ENCODE measurements at places on chromosomes 7 and 10. TPM values are rescaled to one million over a fixed set of nuclear protein-coding genes. Genes with fewer than 3 reads are reported as not detected.

Gene ITPRID1
- total RNA-seq: not detected

Gene BTBD16
- total RNA-seq: 0.27 TPM

Gene EN2
- 0.32 TPM for total RNA-seq

Gene LRRD1
- total RNA-seq: not detected

GRCh38 chr7:151232917-151233701, 826 bp downstream of the CHPF2 start:
- no peaks in the 10 kb centered on the region for H3K27me3 ChIP-seq
- peak overlapping the region; percentile 59 for H3K4me3 ChIP-seq

GRCh38 chr10:107914450-107915214, 750.1 kb upstream of the SORCS1 start:
- no peaks in the 10 kb centered on the region for H3K27me3 ChIP-seq
- no peaks in the 10 kb centered on the region for H3K36me3 ChIP-seq
- H3K4me1 ChIP-seq: no peaks in the 10 kb centered on the region
- H3K4me3 ChIP-seq: no peak overlapping the region

- no peak overlapping the region for H3K27ac ChIP-seq
- H3K36me3 ChIP-seq: no peaks in the 10 kb centered on the region
- H3K27me3 ChIP-seq: no peaks in the 10 kb centered on the region
- H3K4me1 ChIP-seq: no peaks in the 10 kb centered on the region
- no peak for DNase-seq
Observed at GRCh38 chr7:64581926-64582894, 19.3 kb upstream of the ZNF680 start.

DNA sequence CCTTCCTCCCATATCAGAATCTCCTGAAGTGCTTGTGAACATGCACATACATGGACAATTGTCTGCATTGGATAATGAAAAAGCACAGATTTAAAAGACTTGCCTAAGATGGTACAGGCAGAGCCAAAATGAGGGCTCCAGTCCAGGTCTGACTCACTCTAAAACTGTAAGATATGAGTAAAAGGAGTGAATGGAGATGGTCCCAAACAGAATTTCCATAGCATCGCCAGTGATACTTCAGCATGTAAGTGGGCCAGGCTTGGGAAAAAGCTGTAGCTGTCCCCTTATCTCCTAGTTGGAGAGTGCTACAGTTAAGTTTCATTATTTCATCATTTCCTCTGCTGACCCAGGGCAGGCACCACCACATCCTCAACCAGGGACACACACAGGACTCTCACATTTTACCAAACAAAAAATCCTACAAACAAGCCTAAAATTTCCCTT, 26.4 kb upstream of the IL6 start:
- no peaks in the 10 kb centered on the region for H3K36me3 ChIP-seq
- H3K4me1 ChIP-seq: no peaks in the 10 kb centered on the region
- DNase-seq: no peak
- no peaks in the 10 kb centered on the region for H3K27me3 ChIP-seq

DNA sequence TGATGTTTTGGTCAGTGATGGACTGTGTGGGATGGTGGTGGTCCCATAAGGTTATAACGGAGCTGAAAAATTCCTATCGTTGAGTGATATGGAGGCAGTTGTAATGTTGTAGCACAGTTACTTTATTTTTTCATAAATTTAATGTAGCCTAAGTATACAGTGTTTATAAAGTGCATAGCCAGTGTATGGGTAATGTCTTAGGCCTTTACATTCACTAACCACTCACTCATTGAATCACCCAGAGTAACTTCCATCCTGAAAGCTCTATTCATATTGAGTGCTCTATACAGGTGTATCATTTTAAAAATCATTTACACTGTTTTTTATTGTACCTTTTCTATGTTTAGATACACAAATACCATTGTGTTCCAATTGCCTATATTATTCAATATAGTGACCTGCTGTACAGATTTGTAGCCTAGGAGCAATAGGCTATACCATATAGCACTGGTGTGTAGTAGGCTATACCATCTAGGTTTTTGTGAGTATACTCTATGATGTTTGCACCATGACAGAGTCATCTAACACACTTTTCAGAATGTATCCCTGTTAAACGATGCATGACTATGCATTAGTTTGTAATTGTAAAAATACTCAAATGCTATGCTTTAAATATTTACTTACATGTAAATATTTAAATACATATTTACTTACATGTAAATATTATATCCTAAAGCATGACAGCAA, 21.0 kb downstream of the PDCD4 start:
- no peak overlapping the region for H3K4me3 ChIP-seq
- H3K27me3 ChIP-seq: no peaks in the 10 kb centered on the region
- H3K4me1 ChIP-seq: no peaks in the 10 kb centered on the region

- no peak overlapping the region for H3K27ac ChIP-seq
- H3K27me3 ChIP-seq: peaks cover 12% of the 10 kb centered on the region
- no peaks in the 10 kb centered on the region for H3K36me3 ChIP-seq
- no peak overlapping the region for H3K4me3 ChIP-seq
Observed at GRCh38 chr10:6064119-6064518, 2.0 kb upstream of the IL2RA start.

DNA sequence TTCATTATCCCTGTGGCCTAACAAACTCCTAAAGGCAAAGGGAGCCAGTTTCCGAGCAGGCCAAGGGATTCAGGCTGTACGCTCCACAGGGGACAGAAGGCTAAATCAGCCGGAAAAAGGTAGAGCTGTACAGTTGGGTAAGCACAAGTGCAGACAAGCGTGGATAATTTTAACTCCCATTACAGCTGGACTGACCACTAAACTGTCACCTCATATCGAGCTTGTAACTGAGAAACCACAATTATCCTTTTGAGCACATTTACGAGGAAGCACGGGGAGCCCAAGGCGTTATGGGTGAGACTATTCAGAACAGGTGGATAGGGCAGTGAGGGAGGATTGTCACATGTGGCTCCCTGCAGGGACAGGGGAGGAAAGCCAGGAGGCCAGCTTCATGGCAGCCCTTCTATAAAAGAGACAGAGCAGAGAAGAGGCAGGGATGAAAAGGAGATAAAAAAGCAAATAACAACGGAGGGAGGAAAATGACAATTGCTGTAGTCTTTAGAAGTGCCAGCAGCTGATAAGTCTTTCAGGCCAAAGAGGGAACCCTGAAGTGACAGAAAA, 288.0 kb downstream of the FGFR2 start:
- no peak overlapping the region for H3K27ac ChIP-seq
- H3K4me1 ChIP-seq: no peaks in the 10 kb centered on the region
- no peak overlapping the region for H3K4me3 ChIP-seq
- H3K27me3 ChIP-seq: no peaks in the 10 kb centered on the region
- H3K36me3 ChIP-seq: no peaks in the 10 kb centered on the region

DNA sequence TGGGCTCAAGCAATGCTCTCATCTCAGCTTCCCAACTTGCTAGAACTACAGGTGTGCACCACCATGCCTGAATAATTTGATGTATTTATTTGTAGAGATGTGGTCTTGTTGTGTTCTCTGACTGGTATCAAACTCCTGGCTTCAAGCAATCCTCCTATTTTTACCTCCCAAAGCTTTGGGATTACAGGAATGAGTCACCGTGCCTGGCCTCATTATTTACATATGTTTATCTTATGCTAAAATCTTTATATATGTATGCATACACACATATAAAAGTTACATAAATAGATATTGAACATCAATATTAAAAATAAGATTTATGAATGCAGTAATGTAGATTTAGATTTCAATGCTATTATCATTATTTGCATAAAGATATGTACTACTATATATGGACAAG, 1634.5 kb upstream of the LRRTM3 start:
- H3K4me3 ChIP-seq: no peak overlapping the region
- H3K27me3 ChIP-seq: no peaks in the 10 kb centered on the region
- no peak for DNase-seq
- H3K36me3 ChIP-seq: no peaks in the 10 kb centered on the region

DNA sequence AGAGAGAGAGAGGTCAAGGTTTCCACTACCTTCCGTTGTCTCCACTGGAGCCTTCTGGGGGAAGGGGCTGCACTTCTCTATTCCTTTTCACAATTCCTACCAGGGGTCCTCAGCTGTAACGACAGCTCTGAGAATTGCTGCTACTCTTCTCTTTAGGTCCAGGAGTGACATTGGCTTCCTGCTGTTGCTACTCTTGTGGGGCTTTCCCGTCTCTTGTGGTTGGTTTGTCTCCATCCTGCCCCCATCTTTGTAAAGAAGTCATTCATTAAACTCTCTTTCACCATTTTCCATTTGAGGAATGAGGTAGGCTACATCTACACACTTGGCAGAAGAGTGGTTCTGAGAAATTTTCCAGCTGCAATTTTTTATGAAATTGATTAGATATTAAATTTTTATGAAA, 238.8 kb upstream of the LYZL1 start:
- no peak overlapping the region for H3K27ac ChIP-seq
- H3K4me1 ChIP-seq: no peaks in the 10 kb centered on the region
- H3K36me3 ChIP-seq: no peaks in the 10 kb centered on the region
- H3K4me3 ChIP-seq: no peak overlapping the region
- DNase-seq: no peak
- no peaks in the 10 kb centered on the region for H3K27me3 ChIP-seq

DNA sequence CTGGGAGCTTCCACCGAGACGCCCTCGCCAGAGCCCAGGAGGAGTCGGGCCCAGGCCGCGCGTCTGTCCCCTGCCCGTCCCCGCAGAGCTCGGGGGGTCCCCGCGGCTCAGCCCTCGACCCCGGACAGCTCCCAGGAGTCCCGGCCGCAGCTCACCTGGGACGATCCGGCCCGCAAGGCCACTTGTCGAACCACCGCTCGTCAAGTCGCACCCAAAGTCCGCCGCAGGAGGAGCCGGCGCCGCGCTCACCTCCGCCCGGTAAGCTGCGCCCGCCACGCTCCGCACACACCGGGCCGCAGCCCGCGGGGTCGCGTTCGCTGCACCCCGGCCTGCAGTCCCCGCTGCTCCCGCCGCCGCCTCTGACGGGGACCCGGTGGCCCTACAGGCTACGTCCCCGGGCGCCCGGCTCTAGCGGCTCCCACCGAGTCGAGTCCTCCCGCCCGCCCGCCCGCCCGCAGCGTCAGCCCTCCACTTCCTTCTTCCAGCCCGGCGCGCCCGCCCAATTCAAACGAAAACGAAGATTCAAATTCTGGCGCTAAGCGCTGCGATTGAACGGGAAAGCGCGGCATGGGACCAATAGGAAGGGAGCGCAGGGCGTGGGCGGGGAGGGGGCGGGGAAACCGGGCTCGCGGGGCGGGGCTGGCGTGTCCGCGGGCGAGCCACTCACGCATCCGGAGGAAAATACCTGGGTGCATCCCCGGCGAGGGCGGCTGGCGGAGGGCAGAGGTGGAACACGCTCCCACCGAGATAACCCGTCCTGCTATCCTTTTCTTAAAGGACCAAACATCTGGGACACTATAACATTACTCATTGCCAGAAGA, at the start of gene MKI67:
Gene MKI67 (minus strand): TSS at position 480 of the 821 bp plus-strand sequence. CDS start 756 bp downstream, outside the sequence.
- peak within 1 kb of the TSS; percentile 86 for H3K27ac ChIP-seq
- H3K27me3 ChIP-seq: no peaks in the 10 kb centered on the region
- DNase-seq: peak; percentile 88
- 0 out of 2 replicates have a peak, but pooled peaks cover 13% of the 10 kb centered on the region for H3K36me3 ChIP-seq
- H3K4me3 ChIP-seq: peak within 1 kb of the TSS; percentile 73

DNA sequence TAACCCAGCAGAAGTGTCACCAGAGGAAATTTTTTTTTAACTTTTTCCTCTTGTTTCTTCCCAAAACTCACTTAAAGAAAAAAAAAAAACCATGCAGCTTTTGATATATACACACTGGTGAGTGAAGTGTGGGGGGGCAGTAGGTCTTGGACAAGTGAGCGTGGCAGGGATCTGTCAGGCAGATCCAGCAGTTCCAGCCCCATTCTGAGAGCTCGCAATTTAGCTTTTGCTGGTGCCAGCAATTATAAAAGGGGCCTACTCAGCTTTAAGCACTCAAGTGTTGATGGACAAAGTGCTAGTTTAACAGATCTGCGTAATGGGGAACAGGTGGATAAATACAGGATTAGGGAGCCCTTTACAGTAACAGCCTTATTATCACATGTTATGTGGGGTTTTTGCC, 619.2 kb upstream of the GALNT17 start:
- H3K4me1 ChIP-seq: no peaks in the 10 kb centered on the region
- H3K27me3 ChIP-seq: no peaks in the 10 kb centered on the region
- H3K27ac ChIP-seq: no peak overlapping the region
- no peaks in the 10 kb centered on the region for H3K36me3 ChIP-seq
- no peak overlapping the region for H3K4me3 ChIP-seq

DNA sequence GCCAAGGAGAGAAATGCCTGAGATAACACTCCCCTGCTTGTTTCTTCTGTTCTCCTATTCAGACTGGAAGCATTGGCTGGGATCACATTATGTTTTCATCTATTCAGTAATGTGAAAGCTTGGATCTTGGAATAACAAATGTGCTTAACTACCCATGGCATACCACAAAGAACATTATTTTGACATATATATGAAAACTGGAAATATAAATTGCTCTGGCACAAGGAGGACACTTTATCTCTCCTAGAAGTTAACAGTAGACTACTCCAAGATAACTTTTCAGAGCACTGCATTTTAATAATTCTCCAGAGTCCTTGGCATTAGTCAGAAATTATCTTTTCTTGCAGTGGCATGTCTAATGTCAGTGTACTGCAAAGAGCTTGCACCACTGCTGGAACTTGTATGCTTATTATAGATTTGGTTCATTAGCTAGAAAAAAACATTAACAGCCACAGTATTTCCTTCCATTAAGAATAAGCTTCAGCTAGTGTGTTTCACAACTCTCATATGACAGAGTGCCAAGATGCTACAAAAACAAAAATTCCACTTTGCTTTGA, 169.3 kb upstream of the LRRN3 start:
- DNase-seq: no peak
- H3K36me3 ChIP-seq: no peaks in the 10 kb centered on the region
- peaks cover 7% of the 10 kb centered on the region for H3K4me1 ChIP-seq
- no peak overlapping the region for H3K27ac ChIP-seq
- no peaks in the 10 kb centered on the region for H3K27me3 ChIP-seq
- no peak overlapping the region for H3K4me3 ChIP-seq

GRCh38 chr10:33703501-33704213, 369.2 kb upstream of the NRP1 start:
- DNase-seq: no peak
- H3K27ac ChIP-seq: no peak overlapping the region
- H3K27me3 ChIP-seq: no peaks in the 10 kb centered on the region
- peaks cover 6% of the 10 kb centered on the region for H3K4me1 ChIP-seq
- H3K36me3 ChIP-seq: no peaks in the 10 kb centered on the region

DNA sequence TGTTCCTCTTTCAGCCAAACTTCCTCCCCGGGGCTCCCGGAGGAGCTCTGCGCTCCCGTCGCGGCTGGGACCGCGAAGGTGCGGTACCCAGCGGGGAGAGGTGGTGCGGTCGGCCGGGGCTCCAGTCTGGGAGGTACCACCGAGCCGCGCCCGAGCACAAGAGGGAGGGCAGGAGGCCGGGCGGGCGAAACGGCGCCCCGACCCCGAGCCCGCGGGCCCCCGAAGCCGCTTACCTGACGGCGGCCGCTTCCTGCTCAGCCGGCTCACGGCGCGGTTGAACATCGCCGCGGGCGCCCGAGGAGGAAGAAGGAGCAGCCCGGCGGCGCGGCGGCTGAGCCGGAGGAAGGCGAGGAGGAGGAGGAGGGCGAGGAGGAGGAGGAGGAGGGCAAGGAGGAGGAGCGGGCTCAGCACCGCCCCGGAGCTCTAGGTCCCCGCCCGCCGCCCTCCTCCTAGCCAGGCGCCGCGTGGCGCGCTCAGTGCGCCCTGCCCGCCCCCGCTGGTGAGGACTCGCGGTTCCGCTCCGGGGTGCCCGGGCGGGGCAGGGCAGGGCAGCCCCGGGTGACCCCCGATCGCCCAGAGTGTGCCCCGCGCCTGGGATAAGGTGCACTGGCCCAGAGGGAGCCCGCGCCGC, at the start of gene RGS10:
Gene RGS10 (minus strand): TSS at position 363 of the 631 bp plus-strand sequence. CDS start 81 bp downstream, at position 282.
- peak within 1 kb of the TSS; percentile 87 for H3K27ac ChIP-seq
- H3K4me3 ChIP-seq: peak within 1 kb of the TSS; percentile 79
- no peaks in the 10 kb centered on the region for H3K27me3 ChIP-seq
- DNase-seq: peak; percentile 56

Measured in HCT116 (cell line).